Activated CD8-positive, alpha-beta T cell treated with anti-CD3 and anti-CD28 coated beads, Interleukin-2, amount 10 ng/mL, durations not matched to agents 7 days and 5 days (primary cell): ENCODE measurements at places on chromosomes 7 and 10.

DNA sequence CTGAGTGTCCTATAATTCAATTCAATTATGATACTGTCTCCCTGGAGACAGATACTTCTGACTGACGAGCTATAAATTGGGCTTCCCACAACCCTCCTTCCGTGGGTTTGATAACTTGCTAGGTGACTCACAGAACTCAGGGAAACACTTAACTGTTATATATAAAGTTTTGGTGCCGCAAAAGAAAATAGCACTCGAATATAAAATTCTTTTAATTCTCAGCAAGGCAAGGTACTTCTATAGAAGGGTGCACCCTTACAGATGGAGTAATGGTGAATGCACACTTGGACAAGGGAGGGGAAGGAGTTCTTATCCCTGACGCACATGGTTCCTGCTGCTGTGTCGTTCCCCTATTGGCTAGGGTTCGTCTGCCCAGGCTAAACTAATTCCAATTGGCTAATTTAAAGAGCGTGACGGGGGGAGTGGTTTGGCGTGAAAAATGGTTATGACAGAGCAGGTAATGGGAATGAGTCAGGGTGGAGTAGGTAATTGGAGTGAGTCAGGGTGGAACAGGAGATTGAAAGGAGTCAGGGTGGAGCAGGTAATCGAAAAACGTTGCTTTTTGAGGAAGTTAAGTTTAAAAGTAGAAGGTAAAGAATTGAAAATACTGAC, 20.8 kb upstream of the GHITM start:
- H3K27ac ChIP-seq: no peak overlapping the region
- peaks cover 9% of the 10 kb centered on the region for H3K27me3 ChIP-seq
- H3K4me3 ChIP-seq: no peak overlapping the region
- H3K4me1 ChIP-seq: no peaks in the 10 kb centered on the region

GRCh38 chr7:142801601-142802295, 31.0 kb downstream of the PRSS2 start:
- DNase-seq: no peak
- peak overlapping the region; percentile 99 for H3K27ac ChIP-seq

DNA sequence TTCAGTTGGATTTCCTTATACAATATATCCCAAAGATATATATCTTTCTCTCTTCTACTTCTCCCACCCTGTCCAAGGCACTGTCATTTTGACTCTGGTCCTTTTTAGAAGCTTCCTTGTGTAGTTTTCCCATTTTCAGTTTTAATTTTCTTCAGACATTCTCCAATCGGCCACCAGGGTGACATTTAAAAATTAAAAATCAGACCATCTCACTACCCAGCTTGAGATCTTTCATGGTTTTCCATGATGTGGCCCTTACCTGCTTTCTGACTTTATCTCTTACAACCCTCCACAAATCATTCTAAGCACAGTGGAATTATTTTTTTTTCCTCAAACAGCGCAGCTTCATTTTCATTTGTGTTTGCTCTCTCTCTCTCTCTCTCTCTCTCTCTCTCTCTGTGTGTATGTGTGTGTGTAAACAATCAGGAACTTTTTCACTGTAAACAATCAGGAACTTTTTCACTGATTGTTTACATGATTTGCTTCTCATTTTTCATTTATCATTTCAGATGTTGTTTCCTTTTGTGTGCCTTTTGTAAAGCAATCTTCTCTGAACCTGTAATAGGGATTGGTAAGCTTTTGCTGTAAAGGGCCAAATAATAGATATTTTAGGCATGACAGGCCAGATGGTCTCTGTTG, 348.9 kb downstream of the ATRNL1 start:
- H3K27ac ChIP-seq: no peak overlapping the region
- H3K36me3 ChIP-seq: no peaks in the 10 kb centered on the region
- no peaks in the 10 kb centered on the region for H3K27me3 ChIP-seq
- H3K4me3 ChIP-seq: no peak overlapping the region

GRCh38 chr10:128084364-128084763, 41.9 kb downstream of the MKI67 start:
- H3K27ac ChIP-seq: no peak overlapping the region
- H3K4me1 ChIP-seq: peaks cover 9% of the 10 kb centered on the region
- no peaks in the 10 kb centered on the region for H3K27me3 ChIP-seq
- no peak overlapping the region for H3K4me3 ChIP-seq

- peaks cover 10% of the 10 kb centered on the region for H3K4me1 ChIP-seq
- no peak within 1 kb of the TSS for H3K27ac ChIP-seq
- H3K27me3 ChIP-seq: peaks cover 41% of the 10 kb centered on the region
- peak within 1 kb of the TSS; percentile 76 for H3K4me3 ChIP-seq
Measured at GRCh38 chr10:16521311-16522016, at the start of gene C1QL3. TSS of gene C1QL3 (minus strand) at chr10:16521879. CDS start at chr10:16521065, 814 bp downstream.

GRCh38 chr10:127740596-127740995, 3.6 kb downstream of the FOXI2 start:
- no peak overlapping the region for H3K4me3 ChIP-seq
- peaks cover 17% of the 10 kb centered on the region for H3K27me3 ChIP-seq
- H3K4me1 ChIP-seq: no peaks in the 10 kb centered on the region
- no peak overlapping the region for H3K27ac ChIP-seq
